ENCODE measurements at places on chromosomes 1 and 21. TPM values are rescaled to one million over a fixed set of nuclear protein-coding genes. Genes with fewer than 3 reads are reported as not detected.

DNA sequence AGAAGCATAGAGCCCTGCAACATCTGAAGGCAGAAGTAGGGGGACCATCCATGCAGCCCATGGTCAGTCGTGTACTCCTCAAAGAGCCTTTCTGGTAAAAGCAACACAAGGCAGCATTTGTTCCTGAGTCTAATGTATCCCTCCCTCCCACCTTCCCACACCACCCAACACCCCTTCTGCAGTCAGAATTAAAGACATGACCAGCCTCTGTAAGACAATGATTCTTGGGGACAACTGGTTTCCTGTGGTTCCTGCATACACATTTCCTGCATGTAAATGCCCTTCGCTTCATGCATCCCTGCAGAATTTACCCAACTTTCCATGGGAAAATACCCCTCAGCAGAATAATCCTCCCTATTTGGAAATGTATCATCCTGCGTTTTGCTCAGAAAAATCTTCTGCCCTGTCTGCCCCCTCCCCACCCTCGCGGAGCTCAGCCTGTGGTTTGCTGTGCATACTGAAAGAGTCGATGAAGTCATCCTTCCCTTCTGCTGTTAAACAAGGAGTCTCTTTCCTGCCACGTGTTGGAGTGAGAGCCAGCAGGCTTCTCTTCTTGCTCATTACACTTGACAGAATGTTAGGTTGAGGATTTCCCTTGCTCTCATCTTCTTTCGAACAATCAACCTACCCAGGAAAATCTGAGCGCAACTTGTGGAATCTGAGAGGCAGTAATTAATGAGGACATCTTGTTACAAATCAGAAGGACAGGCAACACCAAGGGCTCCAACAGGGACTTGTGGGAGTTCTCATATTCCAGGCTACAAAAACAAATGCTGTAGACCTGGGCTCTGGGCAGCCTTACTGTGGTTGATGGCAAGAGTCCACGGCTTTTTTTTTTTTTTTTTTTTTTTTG, 4.7 kb downstream of the TNN start:
- H3K4me3 ChIP-seq: no peak overlapping the region
- DNase-seq: peak; percentile 73
- no peak overlapping the region for H3K27ac ChIP-seq
- H3K36me3 ChIP-seq: no peaks in the 10 kb centered on the region
- H3K27me3 ChIP-seq: no peaks in the 10 kb centered on the region
- peaks cover 35% of the 10 kb centered on the region for H3K4me1 ChIP-seq

MAP3K6 gene
- total RNA-seq: 16.6 TPM

GRCh38 chr21:35510294-35510693, 461.2 kb upstream of the RUNX1 start:
- no peak overlapping the region for H3K4me3 ChIP-seq
- H3K4me1 ChIP-seq: peaks cover 30% of the 10 kb centered on the region
- no peak overlapping the region for H3K27ac ChIP-seq
- no peak for DNase-seq

GPR153 gene
- total RNA-seq: not detected

GRCh38 chr1:240254778-240255291, 163.2 kb downstream of the FMN2 start:
- peaks cover 23% of the 10 kb centered on the region for H3K4me1 ChIP-seq
- H3K27me3 ChIP-seq: no peaks in the 10 kb centered on the region
- H3K36me3 ChIP-seq: peaks cover 10% of the 10 kb centered on the region
- DNase-seq: no peak
- H3K4me3 ChIP-seq: no peak overlapping the region

DNA sequence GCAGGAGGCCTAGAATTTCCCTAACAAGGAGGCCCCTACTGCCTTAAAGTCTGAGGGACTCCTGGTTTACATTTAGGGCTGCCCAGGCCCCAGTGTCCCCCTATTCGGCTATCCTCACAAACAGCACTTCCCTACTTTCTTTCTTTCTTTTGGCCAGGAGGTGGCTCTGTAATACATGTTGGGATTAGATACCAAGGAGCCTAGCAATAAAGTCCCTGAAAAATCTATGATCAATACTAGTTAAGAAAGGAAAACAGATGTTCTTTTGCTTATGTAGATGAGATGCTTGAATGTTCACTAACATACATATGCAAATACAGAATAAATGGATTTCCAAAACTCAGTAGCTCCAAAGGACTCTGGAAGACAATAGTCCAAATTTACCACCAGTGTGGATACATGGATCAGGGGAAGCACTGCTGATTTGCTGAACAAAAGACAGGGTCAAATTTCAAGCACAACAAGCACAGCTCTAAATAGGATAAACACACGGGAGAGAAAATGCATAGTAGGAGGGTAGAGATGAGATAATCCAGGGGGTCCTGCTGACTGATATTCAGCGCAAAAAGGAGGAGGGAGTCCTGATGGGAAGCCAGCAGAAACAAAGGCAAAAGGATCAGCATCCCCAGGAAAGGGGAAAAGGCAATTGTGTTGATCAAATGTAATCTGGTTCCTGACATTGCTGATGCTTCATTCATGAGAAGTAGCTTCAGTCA, 240.0 kb downstream of the NUF2 start:
- no peaks in the 10 kb centered on the region for H3K4me1 ChIP-seq
- no peaks in the 10 kb centered on the region for H3K36me3 ChIP-seq
- DNase-seq: no peak
- H3K27ac ChIP-seq: no peak overlapping the region
- no peak overlapping the region for H3K4me3 ChIP-seq
- H3K27me3 ChIP-seq: no peaks in the 10 kb centered on the region

UTS2 gene
- not detected for total RNA-seq

DNA sequence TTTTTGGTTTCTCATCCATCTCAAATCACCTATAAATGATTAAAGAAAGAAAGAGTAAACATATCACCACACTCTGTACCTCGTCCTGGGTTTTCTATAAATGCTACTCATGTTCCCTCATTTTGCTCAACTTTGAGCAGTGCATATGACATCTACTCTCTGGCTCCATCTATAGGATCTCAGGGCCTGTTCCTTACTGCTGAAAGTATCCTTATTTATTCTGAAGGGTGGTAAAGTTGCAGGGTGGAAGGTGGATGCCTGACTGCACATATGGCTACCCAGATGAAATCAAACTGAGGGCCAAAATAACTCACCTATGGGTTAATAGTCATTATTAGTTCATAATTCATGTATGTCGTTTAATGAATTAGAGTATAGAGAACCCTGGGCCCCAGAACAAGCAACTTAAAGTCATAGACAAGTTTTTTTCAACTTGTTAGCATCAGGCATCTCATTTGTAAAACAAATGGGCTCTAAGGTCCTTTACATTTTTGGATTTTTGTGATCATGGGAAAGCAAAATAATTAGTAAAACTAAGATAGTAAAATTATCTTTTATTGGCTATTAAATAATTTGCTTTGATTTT, 46.5 kb downstream of the NCF2 start:
- H3K4me1 ChIP-seq: no peaks in the 10 kb centered on the region
- no peaks in the 10 kb centered on the region for H3K27me3 ChIP-seq
- H3K27ac ChIP-seq: no peak overlapping the region
- H3K36me3 ChIP-seq: peaks cover 81% of the 10 kb centered on the region
- DNase-seq: no peak

DNA sequence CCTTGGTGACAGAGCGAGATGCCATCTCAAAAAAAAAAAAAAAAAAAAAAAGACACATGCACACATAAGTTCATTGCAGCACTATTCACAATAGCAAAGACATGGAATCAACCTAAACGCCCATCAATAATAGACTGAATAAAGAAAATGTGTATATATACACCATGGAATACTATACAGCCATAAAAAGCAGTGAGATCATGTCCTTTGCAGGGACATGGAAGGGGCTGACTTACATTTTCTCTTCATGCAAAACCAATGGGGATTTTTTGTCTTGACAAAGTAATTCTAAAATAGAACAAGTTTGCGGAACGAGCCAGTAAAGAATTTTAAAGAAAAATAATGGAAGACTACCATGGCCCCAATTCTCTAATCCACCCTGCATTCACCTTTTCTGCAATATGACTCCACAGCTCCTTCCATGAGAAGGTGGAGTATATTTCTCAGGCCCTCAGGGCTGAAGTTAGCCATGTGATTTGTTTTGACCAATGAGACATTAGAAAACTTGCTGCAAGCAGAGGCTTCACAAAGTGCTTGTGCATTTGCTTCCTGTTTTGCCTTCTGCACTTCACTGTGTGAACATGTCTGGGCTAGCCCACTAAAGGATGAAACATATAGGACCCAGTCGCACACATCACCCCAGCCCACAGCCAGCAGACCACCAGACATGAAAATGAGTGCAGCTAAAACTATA, 78.8 kb upstream of the NR5A2 start:
- H3K4me3 ChIP-seq: no peak overlapping the region
- no peaks in the 10 kb centered on the region for H3K27me3 ChIP-seq
- no peak overlapping the region for H3K27ac ChIP-seq
- no peak for DNase-seq
- H3K36me3 ChIP-seq: no peaks in the 10 kb centered on the region
